ENCODE measurements at places on chromosomes 3 and 15.
A peak's percentile ranks its signal among the peaks of the same experiment; 100 is the strongest.

DNA sequence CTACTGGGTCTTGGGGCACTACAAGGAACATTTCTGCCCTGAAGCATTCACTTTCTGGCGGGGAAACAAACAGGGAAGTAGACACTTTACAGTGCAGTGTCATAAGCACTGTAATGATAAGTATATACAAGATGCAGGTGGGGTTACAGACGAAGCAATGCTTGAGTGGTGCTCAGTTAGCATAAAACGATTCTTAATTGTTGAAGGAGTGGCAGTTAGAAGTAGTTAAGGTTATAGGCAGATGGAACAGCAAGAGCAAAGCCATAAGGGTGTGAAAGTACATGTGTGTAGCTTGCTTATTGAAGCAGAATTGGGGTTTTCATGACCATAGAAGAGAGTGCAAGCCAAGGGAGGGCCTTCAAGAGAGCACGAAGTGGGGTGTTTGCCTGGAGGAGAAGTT is 46.2 kb downstream of the SLC25A26 start:
- no peak for DNase-seq

GRCh38 chr15:45180201-45180600 is 7.6 kb downstream of the SHF start:
- DNase-seq, result no peak

DNA sequence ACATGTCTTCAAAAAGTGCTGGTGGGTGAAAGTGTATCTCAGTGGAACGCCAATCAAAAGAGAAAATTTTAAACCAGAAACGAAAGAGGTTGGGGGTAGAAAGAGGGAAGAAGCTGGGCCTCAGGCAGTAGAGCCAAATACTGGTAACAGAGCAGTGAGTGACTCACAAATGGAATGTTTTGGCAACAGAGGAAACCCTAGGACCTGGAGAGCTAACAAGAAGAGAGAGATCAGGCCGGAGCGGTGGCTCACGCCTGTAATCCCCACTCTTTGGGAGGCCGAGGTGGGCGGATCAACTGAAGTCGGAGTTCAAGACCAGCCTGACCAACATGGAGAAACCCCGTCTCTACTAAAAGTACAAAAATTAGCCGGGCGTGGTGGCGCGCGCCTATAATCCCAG is 450.8 kb upstream of the NAALADL2 start:
- no peak for DNase-seq

DNA sequence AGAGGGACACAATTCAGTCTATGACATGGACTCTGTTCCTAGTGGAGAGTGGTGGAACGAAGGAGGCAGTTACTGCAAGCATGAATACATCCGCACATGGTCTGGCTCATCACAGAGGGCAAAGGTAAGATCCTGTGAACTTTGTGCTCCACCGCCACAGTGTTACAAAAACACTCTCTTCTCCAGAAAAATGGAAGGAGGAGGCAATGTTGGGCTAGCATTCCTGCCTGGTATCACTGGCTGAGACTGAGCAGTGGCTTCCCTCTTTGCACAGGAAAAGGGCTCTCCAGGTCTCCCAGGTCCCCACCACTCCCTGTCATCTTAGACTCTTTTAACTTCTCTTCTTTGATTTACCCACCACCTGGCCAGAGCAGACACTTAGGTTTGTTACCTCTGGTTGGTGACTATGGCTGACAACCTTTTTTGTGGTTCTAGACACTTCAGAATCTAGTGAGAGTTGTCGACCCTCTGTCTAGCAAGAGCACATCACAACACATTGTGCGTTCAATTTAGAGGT is 1.5 kb upstream of the EEFSEC start:
- no peak for DNase-seq

DNA sequence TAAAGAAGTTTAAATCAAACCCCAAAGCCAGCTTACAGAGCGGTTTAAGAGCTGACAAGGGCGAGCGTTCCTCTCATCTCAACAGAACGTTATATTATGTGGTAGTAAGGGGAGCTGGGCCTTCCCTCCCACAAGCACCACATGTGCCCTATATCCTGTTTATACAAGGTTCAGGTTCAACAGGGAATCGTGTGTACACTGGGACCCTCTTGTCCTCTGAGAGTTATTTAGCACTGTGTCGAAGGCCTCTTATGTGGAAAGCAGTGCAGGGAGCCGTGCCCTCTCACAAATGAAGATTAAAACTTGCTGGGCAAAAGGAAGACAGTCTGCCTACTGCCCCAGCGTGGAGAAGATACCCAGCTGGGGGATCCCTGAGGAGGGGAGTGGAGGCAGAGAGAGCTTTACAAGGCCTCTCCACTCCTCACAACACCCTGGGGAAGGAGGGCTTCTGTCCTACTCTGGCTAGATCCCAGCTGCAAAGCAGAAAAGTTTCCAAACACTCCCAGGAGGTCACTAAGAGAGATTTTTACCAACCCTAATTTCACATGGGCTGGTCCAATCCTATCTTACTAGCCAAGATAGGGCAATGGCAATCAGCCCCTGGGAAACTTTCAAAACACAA is 2.9 kb downstream of the TLE3 start:
- no peak for DNase-seq

- peak; percentile 45 for DNase-seq
Observed at GRCh38 chr15:35697549-35698299, 151.8 kb upstream of the DPH6 start.

- DNase-seq, result no peak
Observed at GRCh38 chr15:23854912-23855659, 168.0 kb upstream of the NDN start.

- DNase-seq, result no peak
Observed at GRCh38 chr3:48467110-48467454, 20.5 kb downstream of the ATRIP start.

DNA sequence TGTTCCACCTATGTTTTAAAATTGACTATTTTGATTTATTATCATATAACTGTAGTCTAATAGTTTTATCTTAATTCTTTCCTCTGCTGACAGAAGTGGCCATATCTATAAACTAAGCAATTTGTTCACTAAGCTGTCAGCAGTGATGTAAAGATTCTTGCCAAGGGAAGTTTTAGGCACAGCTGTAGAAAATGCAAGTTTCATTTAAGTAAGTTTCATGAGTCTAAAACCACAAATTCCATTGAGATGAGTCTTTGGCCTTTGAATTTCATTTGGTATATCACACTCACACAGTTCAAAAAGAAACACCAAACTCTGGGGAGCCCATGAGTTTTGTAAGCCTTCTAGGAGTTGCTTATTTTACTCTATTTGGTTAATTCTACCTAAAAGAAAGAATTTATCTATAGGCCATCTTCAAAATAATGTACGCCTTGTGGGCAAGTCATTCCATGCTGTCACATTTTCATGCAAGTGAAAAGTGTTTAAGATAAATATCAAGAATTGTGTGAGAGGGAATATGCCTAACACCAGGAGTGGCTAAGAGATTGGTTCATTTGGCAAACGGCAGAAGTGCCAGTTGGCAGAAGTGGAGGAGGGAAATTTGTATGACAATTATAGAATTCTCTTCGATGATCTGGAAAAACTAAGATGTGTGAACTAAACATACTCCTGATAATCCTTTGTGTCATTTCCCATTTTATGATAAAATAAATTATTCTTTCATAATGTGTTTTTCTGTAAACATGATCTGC is 292.9 kb downstream of the ZIC4 start:
- no peak for DNase-seq

GRCh38 chr3:156317462-156318074 is 197.2 kb downstream of the KCNAB1 start:
- peak; percentile 41 for DNase-seq

DNA sequence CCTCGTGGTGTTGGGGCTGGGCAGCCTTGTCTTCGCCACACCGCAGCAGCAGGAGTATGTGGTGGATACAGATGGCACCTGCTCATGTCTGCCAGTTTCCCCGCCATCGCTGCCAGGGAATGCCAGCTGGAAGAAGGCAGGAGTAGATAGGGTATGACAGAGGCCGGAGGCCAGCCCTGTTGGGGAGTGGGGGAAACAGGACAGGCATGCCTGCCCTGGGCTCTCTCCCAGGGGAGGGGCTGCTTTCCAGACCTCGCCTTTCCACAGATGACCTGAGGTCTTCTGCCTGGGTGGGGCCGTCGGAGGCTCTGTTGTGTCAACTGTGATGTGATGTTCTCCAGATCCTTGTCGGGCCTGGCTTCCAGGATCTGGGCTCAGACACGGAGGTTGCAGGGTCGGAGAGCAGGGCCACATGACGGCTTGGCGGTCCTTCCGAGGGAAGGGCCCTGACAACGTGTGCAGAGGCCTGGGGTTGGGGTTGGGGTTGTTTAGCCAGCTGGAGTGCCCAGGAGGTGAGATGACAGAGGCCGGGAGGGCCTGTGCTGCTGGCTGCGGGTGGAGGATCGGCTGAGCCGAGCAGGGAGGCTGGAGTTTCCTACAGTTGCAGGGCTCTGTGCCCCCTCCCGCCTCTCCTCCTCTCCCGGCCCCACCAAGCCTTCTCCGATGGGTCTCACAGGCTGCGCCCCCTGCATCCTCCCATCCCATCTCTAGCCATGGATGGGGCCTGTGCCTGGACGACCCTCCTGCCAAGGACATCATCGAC is 102.0 kb downstream of the TBC1D2B start:
- no peak for DNase-seq

GRCh38 chr3:13683772-13684171 is 134.8 kb downstream of the FBLN2 start:
- DNase-seq, result no peak

- DNase-seq, result peak; percentile 15
Observed at GRCh38 chr15:51731549-51732267, 5.7 kb downstream of the LYSMD2 start.

DNA sequence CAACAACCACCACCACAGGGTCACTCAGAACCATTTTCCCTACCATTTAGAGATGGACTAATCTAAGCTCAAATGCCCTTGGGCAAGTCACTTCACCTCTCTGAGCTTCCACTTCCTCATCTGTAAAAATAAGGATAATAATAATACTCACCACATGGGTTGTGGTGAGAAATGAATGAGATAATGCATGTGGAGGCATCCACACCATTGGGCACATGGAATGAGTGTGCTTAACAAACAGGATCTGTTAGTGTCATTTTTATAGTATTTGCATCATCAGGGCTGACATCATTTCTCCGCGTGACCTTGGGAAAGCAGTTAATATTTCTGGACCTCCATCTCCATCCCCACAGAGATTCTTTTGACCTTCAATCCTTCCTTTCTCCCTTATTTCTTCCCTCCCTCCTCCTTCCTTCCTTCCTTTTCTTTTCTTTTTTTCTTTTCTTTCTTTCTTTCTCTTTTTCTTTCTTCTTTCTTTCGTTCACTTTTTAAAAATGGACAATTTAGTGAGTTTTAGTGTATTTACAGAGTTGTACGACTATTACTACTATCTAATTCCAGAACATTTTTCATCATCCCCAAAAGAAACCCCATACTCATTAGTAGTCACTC is 7.7 kb upstream of the RFT1 start:
- no peak for DNase-seq

DNA sequence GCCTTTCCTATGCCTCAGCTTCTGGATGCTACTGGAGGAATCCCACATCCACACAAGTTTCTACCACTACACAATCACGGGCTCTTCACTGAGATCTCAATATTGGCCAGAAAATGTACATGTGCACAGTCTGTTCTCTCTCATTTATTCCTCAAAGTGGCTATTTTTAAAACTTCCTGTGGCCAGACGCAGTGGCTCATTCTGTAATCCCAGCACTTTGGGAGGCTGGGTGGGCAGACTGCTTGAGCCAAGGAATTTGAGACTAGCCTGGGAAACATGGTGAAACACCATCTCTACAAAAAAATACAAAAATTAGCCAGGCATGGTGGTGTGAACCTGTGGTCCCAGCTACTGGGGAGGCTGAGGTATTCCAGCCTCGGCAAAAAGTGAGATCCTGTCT is 91.4 kb upstream of the PRTG start:
- no peak for DNase-seq

GRCh38 chr15:49235446-49236124 is 65.5 kb downstream of the GALK2 start:
- peak; percentile 83 for DNase-seq

GRCh38 chr15:90553248-90553745 is 23.6 kb downstream of the CRTC3 start:
- no peak for DNase-seq

DNA sequence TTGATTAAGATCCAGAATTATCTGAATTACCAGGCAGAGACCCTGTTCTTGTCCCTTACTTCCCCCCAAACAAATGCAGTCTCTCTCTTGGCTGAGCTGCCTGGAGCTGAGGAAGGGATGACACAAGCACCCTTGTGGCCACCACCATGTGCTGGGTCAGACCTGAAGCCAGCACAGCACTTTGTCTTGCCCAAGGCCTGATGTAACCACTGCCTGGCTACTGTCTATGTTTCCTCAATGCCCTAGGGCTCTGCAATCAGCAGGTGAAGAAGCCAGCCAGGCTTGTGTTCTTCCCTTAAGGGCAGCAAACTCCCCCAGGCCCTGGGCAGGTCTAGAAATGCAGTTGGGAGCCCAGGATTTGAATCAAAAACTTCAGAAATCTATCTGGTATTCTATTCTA is 15.8 kb upstream of the CASR start:
- DNase-seq, result no peak

GRCh38 chr15:68561901-68562300 is 16.9 kb upstream of the CORO2B start:
- no peak for DNase-seq

GRCh38 chr3:118165413-118165812 is 869.2 kb downstream of the IGSF11 start:
- no peak for DNase-seq

DNA sequence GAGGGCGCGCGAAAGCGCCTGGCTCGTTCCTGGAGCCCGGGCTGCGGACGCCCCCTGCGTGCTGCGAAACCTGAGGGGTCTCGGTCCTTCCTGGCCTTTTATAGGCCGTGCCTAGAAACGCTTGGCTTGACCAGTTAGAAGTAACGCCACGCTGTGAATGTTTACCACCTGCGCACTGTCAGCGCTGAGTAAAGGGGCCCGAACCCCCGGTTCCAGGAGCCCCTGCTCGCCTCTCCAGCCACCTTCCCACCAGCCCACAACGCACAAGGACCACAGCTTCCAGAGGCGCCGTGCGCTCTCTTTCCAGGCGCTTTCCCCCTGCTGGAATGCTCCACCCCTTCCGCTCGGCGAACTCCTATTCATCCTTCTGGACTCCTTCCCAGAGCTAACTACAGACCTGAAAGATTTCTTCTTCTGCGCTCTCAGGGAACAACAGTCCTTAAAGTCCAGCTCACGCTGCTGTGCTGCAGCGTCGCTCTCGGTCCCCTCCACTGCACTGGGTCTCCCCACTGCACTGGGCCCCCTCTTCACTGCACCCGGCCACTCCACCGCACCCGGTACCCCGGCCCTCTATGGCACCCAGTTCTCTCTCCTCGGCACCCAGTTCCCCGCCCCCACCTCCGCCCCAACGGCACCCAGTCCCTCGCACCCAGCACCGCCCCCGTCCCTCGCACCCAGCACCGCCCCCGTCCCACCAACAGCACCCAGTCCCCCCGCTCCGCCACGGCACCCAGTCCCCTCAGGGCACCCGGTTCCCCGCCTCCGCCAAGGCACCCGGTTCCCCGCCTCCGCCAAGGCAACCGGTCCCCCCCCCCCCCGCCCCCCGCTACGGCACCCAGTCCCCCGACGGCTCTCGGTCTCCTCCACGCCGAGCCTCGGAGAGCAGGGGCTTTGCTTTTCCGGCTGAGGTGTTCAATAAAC is 69.8 kb downstream of the SQOR start:
- DNase-seq, result peak; percentile 81

GRCh38 chr3:194181612-194182529 is 45.9 kb downstream of the HES1 start:
- DNase-seq, result no peak

GRCh38 chr15:41989573-41990242 is 17.4 kb upstream of the EHD4 start:
- DNase-seq, result peak; percentile 87
